Cerebellar nuclear complex (tissue), 1 donor: ENCODE measurements at places on chromosomes 11 and 22.
A peak's percentile ranks its signal among the peaks of the same experiment; 100 is the strongest.

GRCh38 chr11:241634-242033, 4.9 kb downstream of the PSMD13 start:
- DNase-seq: no peak

GRCh38 chr11:72223615-72224563, 678 bp upstream of the INPPL1 start:
- DNase-seq: no peak

- no peak for DNase-seq
Measured at GRCh38 chr11:44775985-44776446, 49.3 kb downstream of the TSPAN18 start.

DNA sequence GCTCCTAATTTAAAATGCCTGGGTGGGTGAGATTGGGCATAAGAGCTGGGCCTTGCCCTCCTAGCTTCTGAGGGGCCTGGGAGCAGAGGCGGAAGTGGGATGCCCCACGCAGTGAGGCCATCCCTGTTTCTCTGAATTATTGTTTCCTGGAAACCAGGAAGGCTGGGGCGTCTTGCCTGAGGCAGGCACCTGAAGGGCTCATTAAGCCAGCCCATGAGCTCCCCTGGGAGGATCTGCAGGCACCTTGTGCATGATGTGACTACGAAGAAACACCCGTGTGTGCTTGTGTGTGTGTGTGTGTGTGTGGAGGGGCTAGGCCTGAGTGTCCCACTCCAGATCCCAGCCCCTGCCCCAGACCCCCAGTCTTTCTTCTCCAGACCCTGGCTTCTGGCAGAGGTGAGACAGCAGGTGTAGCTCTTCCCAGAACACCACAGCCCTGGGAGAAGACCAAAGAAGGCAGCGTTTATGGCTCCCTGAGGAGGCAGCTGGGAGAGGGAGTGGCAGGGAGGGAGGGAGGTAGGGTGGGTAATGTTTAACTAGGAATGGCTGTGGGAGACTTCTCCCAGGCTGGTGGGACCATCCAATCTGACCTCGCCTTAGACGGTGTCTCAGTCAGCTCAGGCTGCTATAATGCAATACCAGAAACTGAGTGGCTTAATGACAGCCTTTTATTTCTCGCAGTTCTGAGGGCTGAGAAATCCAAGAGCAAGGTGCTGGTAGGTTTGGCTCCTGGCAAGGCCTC, 2.1 kb upstream of the BATF2 start:
- DNase-seq: no peak

- DNase-seq: no peak
Measured at GRCh38 chr11:131822506-131822905, 452.1 kb downstream of the NTM start.

DNA sequence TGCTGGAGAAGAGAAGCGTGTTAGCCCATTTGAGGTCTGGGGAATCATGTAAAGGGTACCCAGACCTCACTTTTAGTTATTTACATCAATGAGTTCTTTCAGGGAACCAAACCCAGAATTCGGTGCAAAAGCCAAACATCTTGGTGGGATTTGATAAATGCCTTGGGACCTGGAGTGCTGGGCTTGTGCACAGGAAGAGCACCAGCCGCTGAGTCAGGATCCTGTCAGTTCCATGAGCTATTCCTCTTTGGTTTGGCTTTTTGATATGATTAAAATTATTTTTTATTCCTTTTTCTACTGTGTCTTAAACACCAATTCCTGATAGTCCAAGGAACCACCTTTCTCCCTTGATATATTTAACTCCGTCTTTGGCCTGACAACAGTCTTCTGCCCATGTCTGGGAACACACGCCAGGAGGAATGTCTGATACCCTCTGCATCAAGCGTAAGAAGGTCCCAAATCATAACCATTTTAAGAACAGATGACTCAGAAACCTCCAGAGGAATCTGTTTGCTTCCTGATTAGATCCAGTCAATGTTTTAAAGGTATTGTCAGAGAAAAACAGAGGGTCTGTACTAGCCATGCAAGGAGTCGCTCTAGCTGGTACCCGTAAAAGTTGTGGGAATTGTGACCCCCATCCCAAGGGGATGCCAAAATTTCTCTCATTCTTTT, 65.2 kb downstream of the ALX4 start:
- DNase-seq: no peak

GRCh38 chr11:134293119-134294113, 17.2 kb downstream of the GLB1L3 start:
- DNase-seq: no peak

GRCh38 chr11:62372871-62373270, 35.6 kb downstream of the ASRGL1 start:
- DNase-seq: no peak

DNA sequence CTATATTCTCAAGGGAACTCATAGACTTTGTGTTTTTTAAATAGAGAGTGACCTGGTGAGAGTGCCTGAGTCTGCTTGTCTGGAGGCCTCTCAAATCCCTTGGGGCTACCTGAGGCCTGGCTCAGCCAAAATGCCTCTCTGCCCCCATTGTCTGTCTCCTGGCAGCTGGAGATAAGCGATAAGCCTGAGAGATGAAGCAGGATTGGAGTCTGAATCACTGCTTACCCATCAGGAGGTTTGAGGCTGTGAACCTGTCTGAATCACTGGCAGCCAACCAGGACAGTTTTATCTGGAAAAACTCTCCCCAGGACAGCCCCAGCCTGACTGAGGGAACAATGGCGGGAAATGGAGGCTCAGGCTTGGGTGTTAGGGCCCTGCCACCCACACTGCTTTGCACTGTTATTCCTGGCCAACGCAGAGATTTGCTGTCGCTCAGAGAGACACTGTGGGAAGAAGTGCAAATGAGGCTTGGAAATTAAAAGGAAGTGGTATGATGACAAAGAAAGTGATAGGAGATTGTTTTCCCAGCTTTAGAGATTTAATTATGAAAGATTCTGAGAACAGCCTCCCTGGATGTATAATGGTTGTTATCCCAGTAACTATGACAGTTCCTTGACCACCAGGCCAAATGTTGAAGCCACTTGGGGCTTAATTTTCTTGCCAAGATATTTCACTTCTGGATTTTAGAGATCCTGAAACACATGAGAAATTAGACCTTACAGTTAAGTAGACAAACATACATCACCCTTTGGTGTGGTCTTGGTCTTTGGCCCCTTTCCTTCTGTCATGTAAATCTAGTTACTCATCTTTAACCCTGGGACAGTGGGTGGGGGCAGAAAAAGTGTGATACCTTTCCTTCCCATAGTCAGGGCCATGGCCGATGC, 102.1 kb downstream of the RASSF10 start:
- DNase-seq: no peak

- DNase-seq: no peak
Measured at GRCh38 chr11:106961048-106961447, 57.2 kb downstream of the GUCY1A2 start.

DNA sequence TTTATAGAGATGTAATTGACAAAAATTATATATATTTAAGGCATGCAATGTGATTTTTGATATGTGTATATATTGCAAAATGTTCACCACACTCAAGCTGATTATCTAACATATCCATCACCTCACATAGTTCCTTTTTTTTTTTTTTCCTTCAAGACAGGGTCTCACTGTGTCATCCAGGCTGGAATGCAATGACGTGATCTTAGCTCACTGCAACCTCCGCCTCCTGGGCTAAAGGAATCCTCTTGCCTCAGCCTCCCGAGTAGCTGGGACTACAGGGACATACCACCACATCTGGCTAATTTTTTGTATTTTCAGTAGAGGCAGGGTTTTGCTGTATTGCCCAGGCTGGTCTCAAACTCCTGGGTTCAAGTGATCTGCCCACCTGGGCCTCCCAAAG, 65.1 kb upstream of the SLC35C1 start:
- no peak for DNase-seq

GRCh38 chr22:41367039-41367679, 14.6 kb upstream of the TEF start:
- peak; percentile 96 for DNase-seq

DNA sequence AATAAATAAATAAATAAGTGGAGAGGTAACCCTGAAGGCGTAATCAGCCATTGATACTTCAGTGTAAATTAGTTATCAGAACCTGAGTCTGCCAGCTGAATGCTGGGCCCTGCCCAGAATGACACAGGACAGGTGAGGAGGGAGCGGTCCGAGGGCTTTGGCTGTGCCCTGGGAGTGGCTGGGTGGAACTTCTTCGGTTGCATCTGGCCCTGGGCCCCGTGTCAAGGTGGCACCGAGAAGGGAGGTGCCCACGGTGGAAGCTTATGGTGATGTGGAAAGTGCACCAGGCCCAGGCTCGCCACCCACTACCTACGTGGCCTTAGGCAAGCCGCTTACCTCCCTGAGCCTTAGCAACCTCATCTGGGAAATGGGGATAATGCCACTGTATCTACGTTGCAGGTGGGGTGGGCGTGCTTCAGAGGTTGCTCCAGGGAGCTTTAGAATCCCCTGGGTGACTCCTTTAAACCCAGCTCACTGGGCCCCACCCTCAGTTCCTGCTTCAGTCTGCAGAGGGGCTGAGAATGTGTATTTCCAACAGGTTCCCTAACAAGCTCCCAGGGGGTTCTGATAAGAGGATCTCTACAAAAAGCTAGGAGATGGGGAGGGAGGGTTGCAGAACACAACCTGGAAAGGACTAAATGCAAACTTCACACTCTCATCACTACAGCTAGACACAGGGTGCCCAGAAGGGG, 38.8 kb downstream of the TXN2 start:
- no peak for DNase-seq

DNA sequence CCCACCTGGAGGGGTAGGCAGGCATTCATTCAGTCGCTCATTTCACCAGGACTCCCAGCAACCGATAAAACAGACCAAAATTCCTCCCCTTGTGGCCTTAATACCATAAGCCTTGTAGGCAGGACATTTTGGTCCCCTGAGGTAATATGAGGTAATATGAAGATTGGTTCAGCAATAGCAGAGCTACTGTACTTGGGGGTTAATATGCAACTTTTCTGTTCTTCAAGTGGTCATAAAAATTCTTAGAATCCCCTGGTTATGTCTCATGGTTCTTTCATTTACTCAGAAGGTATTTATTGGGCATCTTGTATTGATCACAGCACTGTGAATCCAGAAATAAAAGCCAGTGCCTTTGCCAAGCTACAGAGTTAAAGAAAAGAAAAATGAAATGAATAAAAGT, 29.8 kb downstream of the SHISA8 start:
- DNase-seq: no peak

DNA sequence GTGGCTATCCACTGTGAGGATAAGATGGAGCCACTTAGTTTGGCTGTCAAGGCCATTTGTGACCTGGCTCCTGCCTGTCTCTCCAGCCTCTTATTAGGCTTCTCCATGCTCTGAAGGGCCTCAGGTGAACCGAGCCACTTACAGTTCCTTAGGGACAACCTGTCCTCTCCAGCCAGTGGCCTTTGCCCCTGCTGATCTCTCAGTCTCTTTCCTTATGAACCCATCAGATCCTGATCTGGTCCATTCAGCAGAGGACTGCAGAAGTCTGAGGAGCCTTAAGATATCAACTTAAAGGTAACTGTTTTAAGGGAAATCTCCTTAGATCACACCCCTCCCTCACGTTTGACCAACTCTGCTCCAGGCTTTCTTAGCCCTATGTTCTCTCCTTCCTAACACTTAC, 2.4 kb downstream of the DUSP18 start:
- no peak for DNase-seq

- DNase-seq: no peak
Measured at GRCh38 chr11:9022961-9023680, 19.3 kb upstream of the NRIP3 start.

DNA sequence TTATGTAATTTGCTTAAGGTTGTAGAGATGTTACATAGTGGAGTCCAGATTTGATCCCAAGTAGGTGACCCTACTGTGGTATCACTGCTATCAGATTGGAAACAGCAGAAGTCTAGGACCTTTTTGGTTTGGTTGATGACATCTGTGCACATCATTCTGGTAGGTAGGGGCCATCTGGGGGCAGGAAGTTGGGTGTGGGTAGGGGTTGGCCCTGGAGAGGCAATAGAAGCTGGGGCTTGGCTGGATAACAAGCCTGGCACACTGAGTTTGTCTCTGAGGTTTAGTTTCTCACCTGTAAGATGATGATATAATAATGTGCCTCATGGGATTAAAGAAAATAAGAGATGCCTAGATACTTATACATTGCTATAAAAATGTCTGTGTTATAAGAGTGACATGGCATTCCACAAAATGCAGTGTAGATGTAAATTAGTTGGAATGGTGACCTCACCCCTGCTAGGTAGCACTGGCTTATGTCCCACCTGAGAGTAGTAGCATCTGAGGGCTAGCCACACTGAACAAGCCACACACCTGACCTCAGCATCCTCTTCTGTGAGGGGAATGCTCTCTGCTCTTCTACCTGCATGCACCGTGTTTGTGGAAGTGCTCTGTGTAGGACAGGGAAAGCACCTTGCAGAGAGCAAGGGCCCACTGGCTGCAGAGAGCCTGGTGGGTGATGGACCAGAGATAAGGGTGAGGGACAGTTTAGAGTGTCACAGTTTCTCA, 36.9 kb downstream of the PTPRJ start:
- no peak for DNase-seq

DNA sequence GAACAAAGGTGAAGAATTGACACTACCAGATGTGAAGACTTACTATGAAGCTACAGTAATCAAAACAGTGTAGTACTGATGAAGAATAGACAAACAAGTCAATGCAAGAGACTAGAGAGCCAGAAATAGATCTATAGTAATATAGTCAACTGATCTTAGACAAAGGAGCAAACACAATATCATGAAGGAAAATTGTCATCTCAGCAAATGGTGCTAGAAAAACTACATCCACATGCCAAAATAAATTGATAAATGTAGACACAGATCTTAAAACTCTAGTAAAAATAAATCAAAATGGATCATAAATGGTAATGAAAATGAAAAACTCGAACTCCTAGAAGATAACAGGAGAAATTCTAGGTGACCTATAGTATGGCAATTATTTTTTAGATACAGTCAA, 609.5 kb downstream of the NELL1 start:
- no peak for DNase-seq

DNA sequence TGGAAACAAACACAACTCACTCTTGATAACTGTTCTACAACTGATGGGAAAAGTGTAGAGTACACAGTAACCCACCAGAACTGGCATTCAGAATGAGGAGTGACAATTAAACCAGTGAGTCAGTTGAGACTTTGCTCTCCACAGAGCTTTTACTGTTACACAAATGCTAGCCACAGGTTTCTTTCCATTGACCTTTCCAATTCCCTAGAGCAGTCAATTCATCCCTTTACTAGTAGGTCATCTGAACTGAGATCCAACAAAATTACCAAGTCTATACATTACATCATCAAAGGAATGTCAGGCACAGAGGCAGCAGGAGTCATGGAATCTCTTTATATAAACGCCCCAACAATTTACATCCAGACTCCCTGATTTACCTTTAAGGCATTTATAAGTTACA, 65.9 kb downstream of the PHF21A start:
- DNase-seq: no peak
